Gastrocnemius medialis (tissue), 4 donors: ENCODE measurements at places on chromosomes 12 and 14.

- DNase-seq: no peak
These were observed 73.8 kb upstream of the RFX4 start for GRCh38 chr12:106508966-106509365.

GRCh38 chr12:58323676-58324075 lies 382.3 kb downstream of the ATP23 start:
- DNase-seq: no peak

DNA sequence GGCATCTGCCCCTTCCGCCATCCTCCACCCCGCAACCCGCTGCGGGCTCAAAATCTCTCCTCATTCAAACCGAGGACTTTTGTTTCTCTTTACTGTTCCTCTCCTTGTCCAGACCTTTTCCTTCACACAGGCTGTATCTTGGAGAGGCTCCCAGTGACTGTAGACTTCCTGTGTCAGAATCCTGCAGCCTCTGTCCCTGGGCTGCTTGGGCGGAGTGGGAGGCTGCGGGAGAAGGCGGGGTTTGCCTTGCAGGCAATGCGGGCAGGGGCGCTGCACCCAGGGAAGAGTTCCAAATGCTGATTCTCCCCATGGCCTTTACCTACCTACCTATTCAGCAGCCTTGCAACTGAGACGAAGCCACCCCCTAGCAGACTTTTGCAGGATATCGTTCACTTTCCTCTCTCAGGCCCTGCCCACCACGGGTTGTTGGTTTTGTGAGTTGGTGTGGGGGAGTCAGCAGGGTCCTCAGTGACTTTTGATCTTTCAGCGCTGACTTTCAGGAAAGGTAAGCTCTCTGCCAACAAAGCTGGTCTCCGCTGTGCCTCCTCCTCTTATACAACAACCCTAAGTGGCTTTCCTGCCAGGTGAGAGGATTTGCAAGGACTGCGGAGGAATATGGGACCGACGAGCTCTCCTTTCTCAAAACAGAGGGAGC lies 79.0 kb upstream of the KCNA1 start:
- DNase-seq: no peak

- no peak for DNase-seq
These were observed 137.9 kb downstream of the IGF1 start for GRCh38 chr12:102342281-102343006.

DNA sequence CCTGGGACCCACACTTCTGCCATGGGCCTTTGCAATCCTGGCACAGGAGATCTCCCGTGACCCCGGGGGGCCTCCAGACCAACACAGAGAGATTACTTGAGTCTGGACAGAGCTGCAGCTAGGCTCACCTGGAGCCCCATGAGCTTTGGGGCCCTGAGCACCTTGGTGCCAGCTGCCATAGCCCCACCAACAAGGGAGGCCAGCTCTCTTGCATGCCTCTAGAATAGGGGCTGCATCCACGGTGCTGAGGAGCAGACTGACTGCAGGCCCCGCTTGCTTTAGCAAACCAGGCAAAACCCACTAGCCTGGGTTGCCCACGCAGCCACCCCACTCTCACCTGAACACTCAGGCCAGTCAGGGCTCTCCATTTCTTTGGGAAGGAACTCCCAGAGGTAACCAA lies 3.7 kb upstream of the OR4N2 start:
- DNase-seq: no peak

DNA sequence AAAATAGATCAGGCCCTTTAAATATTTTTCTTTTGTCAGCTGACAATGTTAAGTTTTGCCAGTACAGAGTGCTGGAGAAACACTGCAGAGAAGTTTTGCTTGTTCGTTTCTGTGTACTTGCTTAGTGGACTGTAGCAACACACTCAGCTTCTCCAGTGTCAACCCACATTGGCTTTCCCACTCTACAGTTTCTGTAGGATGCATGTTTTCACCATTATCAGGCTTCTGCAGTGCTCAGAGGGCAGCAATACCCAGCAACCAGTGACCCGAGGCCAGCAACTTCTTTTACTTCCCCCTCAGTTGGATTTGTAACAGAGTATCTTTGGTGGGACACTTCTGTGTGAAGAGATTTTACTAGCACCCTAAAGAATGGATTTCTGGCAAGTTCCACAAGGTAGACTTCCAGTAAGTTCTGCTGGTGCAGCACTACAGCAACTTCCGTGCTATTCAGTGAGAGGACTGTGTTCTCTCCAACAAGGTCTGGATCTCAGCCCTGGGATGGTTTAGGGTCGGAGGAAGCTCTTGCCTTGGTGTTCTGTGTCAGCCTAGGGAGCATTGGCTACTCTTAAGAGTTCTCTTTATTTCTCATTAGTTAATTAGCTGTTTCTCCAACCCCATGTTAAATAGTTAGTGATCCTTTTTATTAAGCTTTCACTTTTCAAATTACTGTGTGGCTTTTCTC lies 70.4 kb downstream of the FUT8 start:
- no peak for DNase-seq

DNA sequence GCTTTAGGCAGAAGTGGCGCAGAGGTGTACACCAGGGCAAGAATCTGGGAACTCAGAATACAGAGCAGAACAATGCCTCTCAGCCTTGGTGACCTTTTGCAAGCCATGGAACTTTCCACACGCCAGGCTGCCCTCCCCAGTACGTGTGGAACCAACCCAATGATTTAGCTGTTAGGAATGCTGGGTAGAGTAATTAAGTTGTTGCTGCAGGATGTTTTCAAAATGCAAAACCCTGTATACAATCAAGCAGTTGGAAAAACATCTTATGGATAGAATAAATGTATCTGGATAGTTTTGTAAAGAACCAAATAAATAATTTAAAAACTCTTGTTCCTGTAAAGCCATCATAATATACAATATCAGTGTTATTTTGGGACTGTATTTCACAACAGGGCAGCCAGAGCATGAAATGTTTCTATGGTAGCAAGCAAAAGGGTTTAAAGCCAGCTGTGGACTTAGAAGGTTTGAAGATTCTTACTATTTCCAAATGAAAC lies 19.4 kb downstream of the PPP1R36 start:
- DNase-seq: peak; percentile 85

DNA sequence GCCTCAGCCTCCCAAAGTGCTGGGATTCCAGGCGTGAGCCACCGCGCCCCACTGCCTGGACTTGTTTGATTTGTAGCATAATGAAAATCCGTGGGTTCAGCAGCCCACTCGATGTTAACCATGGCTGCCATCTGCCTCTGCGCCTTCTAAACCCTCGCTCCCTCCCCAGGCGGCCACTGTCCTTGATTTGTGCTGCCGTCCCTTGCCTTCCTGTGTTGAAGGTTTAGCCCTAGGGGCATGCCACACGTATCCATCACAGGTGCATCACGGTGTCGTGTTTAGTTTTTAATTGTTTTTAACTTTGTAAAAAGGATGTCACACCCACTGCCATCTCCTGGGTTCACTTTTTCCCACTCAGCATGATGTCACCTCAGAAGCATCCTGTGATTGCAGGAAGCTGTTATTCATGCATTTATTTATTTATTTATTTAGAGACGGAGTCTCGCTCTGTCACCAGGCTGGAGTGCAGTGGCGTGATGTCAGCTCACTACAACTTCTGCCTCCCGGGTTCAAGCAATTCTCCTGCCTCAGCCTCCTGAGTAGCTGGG lies 24.5 kb upstream of the ULK1 start:
- no peak for DNase-seq

- no peak for DNase-seq
These were observed 174.8 kb downstream of the LRIG3 start for GRCh38 chr12:58745348-58746125.

- DNase-seq: no peak
These were observed 43.3 kb downstream of the SLC8B1 start for GRCh38 chr12:113291586-113291985.

GRCh38 chr12:42704340-42704739 lies 114.8 kb upstream of the PRICKLE1 start:
- no peak for DNase-seq

- no peak for DNase-seq
These were observed 110.9 kb upstream of the MGAT4C start for GRCh38 chr12:86367137-86367536.

DNA sequence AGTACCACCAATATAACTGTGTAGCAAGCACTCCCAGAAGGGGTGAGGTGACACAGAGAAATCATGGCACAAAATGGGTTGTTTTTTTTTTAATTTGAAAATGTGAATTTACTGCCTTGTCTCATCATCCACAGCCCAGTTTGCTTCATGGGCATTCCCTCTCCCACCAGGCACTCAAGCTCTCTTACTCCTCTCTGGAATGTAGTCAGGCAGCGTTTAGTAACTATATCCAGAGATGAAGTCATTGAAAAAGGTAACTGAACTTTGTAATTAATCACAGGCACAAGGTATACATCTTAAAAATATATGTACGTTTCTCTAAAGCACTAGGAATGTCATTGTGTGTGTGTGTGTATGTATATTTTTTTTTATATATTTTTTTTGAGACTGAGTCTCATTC lies 91.4 kb downstream of the FAR2 start:
- DNase-seq: no peak

- DNase-seq: no peak
These were observed 8.0 kb upstream of the TXNRD1 start for GRCh38 chr12:104207416-104208205.

GRCh38 chr12:49622501-49623141 lies 740 bp upstream of the PRPF40B start:
- DNase-seq: peak; percentile 35

GRCh38 chr12:124230117-124230757 lies 64.7 kb upstream of the RFLNA start:
- DNase-seq: no peak

DNA sequence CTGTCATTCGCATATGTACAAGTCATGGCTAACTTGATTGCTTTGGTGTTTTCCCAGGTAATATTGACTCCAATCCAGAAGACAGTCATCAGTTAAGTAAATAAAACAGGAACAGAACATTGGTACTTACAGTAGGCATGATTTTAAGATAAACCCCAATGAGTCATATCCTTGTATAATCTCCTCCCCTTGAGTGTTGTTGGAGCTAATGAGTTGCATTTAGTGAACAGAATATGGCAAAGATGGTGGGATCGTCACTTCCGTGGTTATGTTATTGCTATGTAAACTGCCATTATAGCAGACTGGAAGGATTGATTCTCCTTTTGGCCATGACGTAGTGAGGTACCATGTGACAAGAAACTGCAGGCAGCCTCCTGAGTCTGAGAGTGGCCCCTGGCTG lies 102.2 kb downstream of the TMX1 start:
- no peak for DNase-seq

GRCh38 chr12:4610481-4610880 lies 38.4 kb downstream of the AKAP3 start:
- no peak for DNase-seq

- no peak for DNase-seq
These were observed 82.6 kb downstream of the METTL25 start for GRCh38 chr12:82440885-82441284.

DNA sequence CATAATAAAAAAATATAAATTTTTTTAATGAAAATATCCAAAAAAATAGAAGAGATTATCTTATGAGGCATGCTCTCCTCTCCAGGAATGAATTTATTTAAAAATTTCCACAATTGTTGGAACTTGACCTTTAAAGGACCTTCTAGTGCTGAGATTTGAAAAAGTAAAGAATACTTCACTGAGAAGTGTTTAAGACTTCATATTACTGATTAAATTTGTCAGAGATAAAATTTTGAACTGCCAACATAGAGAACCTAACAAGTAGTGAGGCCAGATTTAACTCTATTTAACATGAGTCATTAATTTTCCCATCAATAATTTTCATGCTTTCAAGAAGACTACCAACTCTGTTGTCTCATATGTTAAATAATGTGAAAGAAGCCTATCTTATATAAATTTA lies 14.5 kb downstream of the CAPRIN2 start:
- DNase-seq: no peak

- DNase-seq: no peak
These were observed 7.8 kb upstream of the PHC1 start for GRCh38 chr12:8906266-8907180.

- no peak for DNase-seq
These were observed 218.4 kb downstream of the NTF3 start for GRCh38 chr12:5650281-5650680.

DNA sequence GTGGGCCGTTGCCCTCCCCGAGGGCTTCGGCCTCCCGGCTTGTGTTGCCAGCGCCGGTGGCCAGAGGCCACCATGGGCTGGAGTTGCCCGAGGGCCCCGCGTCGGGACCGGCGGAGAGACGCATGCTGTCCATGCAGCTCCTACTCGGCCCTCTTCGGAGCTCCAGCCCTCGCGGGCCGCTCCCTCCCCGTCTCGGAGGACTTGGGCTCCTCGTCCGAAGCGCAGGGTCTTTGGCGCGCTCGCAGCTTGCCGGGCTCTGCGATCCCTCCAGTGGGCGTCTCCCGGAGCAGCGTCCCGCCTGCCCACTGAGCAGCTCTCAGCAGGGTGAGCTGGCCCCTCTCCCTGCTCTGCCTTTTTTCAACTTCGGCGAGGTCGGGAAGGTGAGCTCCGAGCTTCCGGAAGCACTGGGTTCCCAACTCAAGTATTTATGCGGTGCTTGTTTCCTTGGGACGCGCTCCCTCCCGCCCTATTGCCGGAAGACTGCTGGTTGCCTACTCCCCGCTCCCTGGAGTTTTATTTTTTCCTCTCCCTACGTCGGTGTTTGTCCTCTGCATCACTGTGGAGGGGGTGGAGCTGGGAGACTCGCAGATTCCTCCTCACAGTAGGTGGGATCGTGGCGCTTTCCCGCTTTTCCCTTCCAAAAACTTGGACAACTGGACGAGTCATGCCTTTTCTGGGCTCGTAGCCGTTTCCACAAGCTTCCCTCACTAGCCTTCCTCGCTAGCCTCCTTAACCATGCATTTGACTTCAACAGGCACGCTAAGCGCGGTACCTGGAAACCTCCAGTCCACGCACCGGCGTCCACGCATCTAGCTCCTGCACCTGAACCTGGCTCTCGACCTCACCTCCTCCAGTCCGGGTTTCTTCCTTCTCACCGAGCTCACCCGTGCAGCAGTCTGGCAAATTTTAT lies at the start of gene AVPR1A:
AVPR1A (minus strand) TSS at position 489 of the 910 bp plus-strand sequence; CDS start at position 124, 365 bp downstream.
- no peak for DNase-seq

DNA sequence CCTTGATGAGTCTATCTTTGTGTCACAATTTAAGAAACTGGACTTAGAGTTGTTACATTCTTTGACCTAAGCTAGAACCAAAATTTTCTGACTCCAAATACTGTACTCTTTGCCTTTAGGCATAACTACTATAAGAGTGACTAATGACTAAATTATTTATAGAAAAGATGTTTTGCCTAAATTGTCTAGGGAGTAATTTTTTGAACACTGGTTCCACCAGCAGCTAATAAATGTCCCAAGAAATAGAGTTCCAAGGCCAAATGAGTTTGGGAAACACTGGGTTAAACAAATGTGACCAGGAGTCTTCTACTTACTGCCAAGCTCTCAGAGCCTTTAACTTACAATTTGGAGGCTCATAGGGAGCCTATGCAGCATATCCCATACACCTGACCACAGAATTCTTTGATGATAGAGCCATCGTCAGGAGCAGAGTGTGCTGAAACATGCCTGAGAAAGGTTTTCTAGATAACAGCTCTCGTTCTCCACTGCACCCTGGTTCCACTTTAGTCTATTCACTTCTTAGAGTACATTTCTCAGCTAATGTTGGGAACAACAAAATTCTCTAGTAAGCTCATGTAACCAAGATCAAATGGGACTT lies 215.9 kb upstream of the HMGA2 start:
- DNase-seq: no peak
